ENCODE measurements at places on chromosomes 11 and 22.

DNA sequence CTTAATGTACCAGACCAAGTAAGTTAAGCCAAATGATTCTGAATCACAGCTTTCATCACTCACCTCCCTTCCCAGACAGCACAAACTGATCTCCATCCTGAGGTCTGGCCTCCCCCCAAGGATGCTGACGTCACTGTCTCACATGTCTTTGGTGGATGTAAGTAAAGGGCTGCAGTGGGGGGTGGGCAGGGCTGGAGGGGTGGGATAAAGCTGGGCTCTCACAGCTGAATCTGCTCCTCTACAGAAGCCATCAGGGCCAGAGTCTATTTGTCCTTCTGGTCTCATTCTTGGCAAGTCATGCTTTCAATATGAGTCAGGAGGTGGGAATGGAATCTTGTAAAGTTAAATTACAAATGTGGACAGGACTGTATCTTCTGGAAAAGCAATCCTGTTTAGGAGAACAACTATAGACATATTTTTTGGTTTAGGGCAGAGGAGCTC is 32.7 kb downstream of the P4HA3 start:
- no peak for DNase-seq

DNA sequence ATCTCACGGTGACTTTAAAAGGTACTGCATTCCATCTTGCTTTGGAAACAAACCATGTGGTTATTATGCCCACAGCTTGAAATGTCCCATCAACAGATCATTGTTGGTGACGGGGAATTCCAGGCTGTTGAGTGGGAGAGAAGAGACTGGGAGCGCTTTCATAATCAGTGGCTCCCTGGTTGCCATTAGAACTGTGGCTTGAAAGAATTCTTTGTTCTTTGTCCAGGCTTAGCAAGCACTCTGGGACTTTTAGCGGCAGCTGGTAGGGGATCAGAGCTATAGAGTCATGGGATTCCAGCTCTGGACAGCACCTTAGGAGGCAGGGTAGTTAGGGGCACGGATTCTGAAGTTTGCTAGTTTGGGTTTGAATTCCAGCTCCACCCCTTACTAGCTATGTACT is 22.0 kb downstream of the MMP20 start:
- no peak for DNase-seq

DNA sequence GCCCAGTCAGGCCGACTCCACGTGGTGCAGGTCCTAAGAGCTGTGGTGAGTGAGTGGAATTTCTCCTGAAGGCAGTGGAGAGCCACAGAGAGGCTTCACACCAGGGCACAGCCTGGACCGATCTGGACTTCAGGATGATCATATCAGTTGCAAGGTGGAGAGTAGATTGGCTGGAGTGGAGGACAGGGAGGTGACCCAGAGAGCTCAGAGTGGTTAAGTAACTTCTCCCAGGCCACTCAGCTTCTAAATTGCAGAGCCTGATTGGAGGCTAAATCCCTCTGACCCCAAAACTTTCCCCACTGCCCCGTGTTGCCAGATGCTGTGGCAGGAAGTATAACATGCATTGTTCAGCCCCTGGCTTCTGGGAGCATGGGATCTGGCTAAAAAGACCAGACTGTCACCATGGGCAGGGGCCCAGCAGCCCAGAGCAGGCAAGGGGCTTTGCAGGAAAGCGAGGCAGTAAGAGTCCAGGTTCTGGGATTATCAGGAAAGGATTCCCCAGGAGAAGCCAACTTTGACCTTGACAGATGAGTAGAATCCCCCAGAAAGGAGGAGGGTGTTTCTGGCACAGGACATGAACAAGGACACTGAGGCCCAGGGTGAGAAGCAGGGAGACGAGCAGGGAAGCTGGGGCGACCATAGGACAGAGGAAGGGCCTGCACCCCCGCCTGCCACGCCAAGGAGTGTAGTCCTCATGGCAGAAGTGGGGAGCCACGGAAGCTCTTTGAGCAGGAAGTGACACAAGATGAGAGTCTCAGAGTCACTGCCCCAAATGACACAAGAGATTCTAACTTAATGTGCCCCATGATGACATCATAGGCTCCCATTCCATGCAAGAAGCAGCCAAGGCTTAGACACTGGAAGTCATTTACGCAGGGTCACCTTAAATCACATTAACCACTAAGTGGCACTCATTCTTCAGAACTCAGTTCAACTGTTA is 4.8 kb downstream of the SLC35C1 start:
- DNase-seq = no peak

- DNase-seq = no peak
These were observed 744.7 kb upstream of the CCDC179 start for GRCh38 chr11:23604966-23605365.

DNA sequence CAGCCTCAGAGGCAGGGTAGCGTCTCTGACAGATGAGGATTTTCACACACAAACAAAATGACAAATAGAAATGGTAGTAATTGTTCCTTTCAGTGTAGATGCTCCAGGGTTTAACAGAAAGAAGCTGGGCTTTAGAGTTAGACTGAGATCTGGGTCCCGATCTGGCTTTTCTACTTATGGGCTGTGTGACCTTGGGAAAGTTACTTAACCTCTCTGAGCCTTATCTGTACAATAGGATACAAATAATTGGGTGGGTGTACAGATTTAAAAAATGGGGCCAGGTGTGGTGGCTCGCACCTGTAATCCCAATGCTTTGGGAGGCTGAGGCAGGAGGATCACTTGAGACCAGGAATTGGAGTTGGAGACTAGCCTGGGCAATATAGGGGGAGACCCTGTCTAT is 204.9 kb downstream of the CEP164 start:
- no peak for DNase-seq

DNA sequence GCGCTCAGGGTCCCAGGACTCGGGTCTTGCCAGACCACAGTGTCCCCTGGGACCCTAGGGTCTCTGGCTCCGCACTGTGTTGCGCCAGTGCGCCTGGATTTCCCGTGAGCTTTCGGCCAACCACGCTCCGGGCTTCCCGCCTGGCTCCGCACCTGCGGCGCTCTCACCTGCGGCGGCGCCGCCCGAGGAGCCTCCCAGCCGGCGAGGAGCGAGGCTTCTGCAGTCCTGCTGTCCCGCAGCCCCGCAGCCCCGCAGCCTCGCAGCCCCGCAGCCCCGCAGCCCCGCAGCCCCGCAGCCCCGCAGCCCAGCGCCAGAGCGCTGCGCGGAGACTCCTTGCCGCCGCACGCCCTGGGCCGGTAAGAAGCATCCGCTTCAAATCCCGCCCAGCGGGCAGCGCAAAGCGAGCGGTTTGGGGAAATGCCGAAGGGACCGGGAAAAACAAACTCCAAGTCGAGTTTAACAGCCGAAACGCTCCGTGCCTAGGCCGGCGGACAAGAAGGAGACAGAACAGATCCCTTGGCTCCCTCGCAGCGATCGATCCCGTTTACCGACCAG is 939 bp downstream of the ALX4 start:
- DNase-seq = no peak

GRCh38 chr11:119607726-119608125 is 121.3 kb downstream of the NECTIN1 start:
- DNase-seq = no peak

- DNase-seq = no peak
These were observed 2.5 kb downstream of the FGF3 start for GRCh38 chr11:69816671-69817070.

DNA sequence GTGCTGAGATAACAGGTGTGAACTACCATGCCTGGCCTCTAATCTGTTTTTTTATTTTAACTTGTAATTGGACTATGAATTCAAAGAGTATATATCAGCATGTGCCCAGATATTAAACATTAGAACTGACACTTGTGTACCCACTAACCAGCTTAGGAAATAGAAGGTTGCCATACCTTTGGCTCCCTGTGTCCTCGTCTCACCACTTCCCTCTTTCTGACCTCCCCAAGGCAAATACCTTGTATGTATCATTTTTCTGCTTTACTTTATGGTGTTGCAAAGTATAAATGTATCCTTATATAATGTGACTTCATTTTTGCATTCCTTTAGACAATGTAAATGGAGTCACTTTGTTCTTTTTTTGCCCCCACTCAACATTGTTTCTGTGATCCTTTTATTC is 9.1 kb downstream of the PPP6R3 start:
- DNase-seq = no peak

DNA sequence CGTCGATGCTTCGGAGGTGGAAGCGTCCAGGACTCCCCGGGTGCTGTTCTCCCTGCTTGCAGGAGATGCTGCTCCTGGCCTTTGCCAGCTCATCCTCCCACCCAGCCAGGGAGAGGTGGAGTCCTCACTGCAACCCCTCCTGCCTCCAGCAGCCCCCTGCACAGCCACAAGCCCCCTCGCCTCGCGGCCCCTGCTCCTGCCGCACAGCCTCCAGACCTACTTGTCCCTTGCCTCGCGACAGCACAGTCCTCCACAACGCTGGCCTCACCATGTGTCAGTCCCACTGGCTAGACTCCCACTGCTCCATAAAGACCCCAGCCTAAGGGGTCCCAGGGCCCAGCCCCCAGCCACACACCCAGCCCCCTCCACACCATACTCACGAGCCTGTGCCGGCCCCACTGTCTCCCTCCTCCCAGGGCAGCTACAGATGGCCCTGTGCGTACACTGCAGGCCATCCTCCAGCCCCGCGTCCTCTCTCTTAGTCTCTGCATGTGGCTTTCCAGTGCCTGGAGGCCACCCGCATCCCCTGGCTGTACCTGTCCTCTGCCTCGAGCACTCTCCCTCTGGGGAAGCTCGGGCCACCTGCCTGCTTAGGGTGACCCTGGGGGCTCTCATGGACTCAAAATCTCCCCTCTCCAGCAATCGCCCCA is 91.5 kb downstream of the CELSR1 start:
- no peak for DNase-seq

DNA sequence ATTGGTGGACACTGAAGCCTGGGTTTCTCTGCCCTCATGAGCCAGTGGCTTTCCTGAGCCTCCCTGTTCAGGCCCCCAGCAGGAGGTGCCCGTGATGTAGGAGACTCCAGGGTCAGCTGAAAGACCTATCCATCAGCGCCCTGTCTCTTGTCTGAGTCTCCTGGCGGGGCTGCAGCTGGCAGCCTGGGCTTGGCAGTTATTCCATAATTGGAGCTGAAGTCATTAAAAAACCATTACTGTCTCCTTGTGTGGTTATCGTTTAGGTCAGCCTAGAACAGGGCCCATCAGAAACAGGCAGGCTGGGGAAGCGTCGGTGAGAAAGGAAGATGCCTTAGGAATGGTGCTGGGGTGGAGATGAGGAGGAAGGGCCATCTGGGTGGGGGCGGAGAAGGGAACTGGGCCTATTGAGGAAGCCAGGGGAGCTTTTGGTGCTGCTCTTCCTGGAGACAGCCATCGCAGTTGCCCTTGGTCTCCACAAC is 5.0 kb downstream of the TUB start:
- DNase-seq = no peak

GRCh38 chr11:76602431-76602861 is 68.1 kb downstream of the LRRC32 start:
- no peak for DNase-seq

DNA sequence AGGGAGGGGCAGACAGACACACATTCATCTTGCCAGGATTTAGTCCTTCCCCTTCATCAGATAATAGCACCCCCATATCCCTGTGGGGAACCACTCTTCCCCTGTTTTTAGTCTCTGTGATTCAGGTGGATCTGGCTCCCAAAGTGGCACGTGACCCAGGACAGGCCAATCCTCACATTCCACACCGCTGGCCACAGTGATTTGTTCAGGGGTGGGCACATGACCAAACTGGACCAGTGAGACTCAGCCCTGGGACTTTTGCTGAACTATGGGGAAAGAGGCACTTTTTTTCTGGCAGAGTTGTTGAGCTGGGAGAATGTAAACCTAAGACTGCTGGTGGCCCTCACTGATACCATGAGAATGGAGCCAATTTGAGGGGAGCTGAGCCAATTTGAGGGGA is 19.1 kb upstream of the KCNJ11 start:
- no peak for DNase-seq

DNA sequence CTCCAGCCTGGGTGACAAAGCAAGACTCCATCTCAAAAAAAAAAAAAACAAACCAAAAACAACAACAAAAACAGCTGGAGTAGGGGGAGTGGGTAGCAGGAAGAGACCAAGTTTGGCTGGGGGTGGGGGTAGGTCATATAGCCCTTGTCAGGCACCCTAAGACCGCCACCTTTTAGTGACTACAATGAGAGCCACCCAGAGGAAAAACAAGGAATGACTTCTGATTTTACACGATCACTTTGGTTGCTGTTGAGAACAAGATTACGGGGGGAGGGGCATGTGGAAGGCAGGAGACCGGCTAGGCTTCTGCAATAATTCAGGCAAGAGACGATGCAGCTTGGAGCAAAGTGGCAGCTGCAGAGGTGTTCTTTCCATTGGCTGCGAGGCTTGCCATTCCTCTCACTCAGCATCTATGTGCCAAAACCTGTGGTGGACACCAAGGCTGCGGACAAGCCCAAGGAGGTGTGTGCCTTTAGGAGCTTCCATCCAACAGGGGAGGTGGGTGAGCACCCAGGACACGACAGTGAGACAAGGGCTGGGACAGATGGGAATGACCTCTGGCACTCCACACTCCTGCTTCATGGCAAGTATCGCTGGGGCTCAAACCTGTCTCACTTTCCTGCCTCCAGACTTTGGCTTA is 1.7 kb downstream of the RPS19BP1 start:
- DNase-seq = no peak

DNA sequence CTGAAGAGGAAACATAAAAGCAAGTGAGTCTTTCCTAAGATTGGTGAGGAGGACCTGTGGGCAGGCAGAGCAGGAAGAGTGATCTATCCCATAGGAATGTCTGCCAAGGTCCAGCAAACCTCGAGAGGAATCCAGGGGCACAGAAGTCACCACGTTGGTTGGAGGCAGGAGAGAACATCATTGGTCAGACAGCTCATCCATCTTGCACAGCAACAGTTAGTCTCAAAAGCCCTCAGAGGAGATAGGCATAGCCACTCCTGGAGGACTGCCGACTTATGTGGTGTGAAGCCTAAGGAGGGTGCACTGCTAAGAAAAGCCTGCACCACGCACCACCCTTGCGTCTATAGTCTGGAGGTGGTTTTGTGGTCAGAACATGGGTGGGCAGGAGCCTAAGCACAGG is 109.1 kb downstream of the RASSF10 start:
- no peak for DNase-seq

DNA sequence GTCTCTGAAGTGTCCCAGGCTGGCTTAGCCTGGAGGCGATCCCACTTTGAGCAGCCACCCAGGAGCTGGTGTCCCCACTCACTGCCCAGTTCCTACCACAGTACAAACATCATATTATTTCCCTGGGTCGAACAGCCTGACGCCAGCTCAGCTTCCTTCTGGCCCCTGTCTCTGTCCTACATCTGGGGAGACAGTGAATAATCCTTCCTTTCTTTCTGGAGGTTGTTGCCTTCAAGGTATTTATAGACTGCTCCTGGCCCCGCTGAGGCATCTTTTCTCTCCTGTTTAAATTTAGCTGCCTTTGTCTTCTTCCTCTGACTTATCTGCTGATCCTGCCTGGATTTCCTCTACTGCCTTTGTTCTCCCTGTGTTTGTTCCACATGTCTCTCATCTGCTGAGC is 56.8 kb upstream of the LRRC55 start:
- no peak for DNase-seq

- DNase-seq = no peak
These were observed 440.8 kb upstream of the LUZP2 start for GRCh38 chr11:24056051-24056450.

DNA sequence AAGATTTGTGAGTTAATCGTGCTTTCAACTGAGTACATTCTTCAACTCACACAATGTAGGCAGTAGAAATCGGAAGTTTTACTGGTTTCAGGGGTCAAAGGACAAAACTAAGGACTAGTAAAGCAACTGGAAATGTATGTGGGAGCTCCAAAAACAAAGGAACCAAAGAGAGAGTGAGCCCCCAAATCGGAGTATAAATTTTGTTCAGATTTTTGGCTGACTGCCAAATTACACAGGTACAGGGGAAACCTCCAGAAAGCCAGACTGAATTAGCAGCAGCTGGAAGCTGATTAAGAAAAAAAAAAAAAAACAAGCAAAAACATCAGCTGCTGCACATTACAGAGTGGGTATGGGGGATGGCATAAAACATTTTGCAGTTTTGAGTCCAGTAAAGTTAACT is 75.2 kb upstream of the GNAZ start:
- DNase-seq = no peak

GRCh38 chr11:15817001-15817400 is 539.3 kb downstream of the SOX6 start:
- DNase-seq = no peak

Data from stimulated activated CD4-positive, alpha-beta T cell treated with anti-CD3 and anti-CD28 coated beads, TNF-alpha, amount 100 ng/mL, for 1 hour (primary cell).